ENCODE measurements at places on chromosomes 11 and 22.

DNA sequence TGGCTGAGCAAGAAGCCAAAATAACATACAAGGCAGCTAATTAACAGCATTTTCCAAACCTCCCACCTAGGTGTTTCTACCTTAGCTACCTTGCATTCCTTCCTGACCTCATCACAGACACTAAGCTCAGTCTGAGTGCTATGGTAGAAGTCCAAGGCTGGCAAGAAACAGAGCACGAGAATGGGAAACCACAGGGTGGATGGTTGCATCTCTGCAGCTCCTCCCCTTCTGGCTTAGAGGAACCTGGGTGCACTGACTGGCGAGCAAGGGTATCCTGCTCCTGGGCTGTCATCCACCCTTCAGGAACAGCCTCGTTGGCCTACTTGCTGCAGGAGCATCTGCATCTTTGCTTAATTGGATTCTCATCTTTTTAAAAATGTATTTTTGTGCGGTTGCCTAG lies 73.1 kb upstream of the KIRREL3 start:
- no peak for DNase-seq

GRCh38 chr22:17903564-17904295 lies 120.6 kb downstream of the MICAL3 start:
- no peak for DNase-seq

DNA sequence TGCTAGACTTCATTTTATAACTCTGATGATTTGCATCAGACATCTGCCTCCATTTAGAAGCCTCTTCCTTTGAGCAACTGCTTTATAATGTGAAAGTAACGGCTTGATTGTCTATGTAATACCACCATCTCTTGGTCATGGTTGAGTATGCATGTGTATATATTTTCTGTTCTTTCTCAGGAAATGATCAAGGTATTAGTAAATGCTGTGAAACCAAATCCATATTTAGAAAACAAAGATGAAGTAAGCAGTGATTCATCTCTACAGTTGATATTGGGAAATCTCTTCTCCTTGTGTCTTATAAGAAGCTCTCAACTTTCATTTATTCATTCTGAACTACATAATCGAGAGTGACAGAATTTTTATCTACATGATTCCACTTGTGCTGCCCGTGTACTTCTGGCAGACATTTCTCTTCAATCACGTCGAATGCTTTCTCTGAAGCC lies 104.6 kb upstream of the ANO3 start:
- no peak for DNase-seq

GRCh38 chr11:61144511-61145179 lies 16.6 kb downstream of the VPS37C start:
- DNase-seq: no peak

GRCh38 chr11:37929100-37929653 lies 1331.1 kb upstream of the RAG2 start:
- no peak for DNase-seq

DNA sequence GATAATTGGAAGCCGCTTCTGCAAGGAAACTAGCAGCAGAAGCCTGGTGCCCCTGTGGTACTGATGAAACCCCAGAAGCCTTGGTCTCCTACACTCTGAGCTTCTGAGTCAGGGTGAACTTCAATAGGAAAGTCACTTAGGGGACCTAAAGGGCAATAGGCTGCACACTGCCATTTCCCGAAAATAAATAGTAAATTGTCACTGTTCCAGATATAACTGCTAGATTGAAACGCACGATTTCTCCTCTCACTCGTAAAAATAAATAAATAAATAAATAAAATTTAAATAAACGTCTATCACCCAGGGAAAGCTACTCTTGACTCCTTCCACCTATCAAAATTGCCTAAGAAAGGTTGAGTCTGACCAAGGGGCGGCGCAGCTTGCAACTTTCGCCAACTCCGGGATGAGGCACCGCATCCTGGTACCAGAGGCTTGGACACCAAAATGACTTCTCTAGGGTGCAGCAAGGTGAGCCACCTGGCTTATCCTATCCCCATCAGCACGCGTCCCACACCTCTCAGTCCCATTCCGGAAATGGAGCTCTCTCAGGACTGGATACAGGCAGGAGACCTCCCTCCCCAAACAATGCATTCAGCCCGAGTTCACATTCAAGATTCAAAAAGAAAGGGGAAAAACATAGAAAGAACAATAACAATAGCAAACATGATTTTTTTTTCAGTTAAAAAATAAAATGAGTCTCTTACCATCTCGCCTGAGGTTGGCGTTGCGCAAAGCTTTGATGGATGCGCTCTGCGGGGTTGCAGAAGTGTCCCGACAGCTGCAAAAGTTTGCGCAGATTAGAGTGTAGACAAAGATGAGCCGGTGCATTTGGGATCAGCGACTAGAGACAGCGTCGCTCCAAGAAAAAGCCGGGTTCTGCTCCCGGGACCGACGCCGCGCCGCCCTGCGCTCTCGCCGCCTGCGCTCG lies 583 bp downstream of the PDGFD start:
- DNase-seq: no peak

DNA sequence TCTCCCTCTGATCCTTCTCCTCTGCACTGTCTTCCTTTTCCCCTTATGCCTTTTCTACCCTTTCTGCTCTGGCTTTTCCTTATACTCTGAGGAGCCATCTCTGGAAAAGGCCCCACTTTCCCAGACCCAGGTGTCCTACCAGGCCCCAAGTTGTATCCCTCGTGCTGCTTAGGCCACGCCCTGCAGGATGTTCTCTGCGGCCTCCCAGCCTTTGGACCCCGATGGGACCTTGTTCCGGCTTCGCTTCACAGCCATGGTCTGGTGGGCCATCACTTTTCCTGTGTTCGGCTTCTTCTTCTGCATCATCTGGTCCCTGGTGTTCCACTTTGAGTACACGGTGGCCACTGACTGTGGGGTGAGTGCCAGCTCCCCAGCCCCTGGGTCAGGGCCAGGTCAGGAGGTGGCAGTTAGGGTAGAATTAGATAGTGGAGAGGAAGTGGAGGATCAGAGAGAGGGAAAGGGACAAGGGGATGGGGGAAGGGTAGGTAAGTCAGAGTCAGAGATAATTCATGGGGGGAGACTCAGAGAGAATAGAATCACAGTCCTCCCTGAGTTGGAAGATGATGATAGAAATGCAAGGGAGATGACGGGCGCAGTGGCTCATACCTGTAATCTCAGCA lies 8.9 kb downstream of the PGAP2 start:
- no peak for DNase-seq

- DNase-seq: no peak
Measured at GRCh38 chr11:121058941-121059340, 35.0 kb downstream of the TBCEL start.

GRCh38 chr11:76190376-76190775 lies 15.9 kb downstream of the WNT11 start:
- DNase-seq: no peak

- DNase-seq: no peak
Measured at GRCh38 chr11:71451596-71452198, 1.3 kb upstream of the NADSYN1 start.

DNA sequence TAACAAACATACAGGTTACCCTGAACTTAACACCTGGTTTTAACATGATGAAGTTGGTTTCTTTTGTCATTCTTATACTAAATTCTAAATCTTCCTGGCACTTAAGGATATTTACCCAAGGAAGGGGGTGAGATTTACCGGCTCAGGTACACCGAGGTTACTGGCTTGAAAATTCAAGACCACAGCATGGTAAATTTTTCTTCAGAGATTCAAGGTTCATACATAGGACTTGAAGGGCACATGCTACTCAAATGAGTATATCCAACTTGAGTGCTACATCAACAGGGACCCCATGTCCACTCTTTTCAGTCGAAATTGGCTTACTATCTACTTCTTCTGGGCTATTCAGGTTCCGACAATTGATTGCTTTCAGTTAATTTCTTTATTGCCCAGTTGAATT lies 12.7 kb downstream of the SERPING1 start:
- no peak for DNase-seq

- DNase-seq: no peak
Measured at GRCh38 chr11:32113200-32113919, 22.5 kb downstream of the RCN1 start.

GRCh38 chr11:127034973-127035372 lies 34.4 kb upstream of the KIRREL3 start:
- DNase-seq: no peak

GRCh38 chr22:42847110-42847509 lies 10.0 kb downstream of the ARFGAP3 start:
- DNase-seq: no peak

DNA sequence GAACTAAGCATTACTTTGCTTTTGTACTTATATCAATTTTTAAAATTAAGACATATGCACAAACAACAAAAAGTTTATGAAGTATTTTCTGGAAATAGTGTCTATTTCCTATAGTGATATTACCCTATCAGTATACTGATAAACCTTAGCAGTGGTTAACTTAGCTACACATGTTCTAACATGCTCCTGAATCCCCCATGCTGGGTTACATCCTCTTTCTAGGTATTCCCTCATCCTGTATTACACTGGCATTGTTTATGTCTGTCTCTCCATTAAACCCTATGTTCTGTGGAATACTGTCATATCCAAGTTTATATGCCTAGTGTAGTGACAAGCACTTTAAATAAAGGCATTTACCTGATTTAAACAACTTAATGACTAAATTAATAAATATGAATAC lies 1.8 kb upstream of the FAR1 start:
- no peak for DNase-seq
